WTC11 (cell line): ENCODE measurements at places on chromosomes 5 and 9. TPM values are rescaled to one million over a fixed set of nuclear protein-coding genes. Genes with fewer than 3 reads are reported as not detected.

DNA sequence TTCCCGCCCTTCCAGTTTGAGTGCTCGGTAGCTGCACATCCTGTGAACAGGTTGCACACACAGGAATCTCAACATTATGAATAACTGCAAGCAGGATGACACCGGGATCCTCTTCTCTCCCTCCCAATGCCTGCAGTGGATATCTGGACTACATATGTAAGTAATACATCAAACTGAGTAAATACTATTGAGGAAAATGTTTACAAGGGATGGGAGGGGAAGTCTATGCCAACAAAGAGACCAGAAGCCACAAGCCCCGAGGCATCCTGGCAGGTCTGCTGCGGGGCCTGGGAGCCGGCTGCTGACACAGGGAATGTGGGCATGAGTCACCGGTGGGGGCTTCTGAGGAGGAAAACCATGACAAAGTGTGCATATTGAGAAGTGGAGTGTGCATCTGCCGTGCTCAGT, 8.6 kb upstream of the ANKRD33B start:
- no peak for DNase-seq

- peak; percentile 32 for DNase-seq
Measured at GRCh38 chr9:127629468-127630081, 17.5 kb downstream of the STXBP1 start.

- DNase-seq: peak; percentile 74
Measured at GRCh38 chr5:174323878-174324281, 278.4 kb downstream of the NSG2 start.

DNA sequence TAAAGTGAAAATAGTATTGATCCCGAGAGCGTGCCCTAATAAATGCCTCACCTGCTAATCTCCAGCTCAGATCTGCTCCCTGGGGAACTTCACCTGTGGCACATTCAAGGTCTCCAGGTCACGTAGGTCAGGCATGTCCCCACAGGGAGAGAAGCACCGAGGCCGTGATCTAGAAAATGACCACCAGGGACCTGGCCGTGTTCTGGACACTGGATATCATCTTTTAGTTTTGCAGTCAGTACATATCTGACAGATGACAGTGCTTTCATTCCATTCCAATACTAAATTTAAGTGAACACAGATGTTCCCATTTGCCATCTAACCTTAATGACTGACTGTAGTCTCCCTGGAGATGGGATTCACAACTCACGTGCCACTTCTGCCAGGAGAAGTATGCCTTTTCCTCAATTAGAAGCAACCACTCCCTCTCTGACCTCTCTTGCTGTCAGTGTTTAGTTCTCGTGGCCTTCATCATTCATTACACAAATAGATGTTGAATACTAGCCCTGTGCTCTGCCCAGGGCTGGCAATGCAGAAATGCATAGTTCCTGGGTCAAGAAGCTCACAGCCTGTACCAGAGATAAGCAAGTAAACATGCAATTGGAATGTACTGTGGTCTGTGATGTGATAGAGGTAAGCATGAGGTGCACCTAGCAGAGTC, 276.5 kb downstream of the NTRK2 start:
- DNase-seq: no peak

- DNase-seq: no peak
Measured at GRCh38 chr5:155461304-155461703, 447.7 kb downstream of the KIF4B start.

DNA sequence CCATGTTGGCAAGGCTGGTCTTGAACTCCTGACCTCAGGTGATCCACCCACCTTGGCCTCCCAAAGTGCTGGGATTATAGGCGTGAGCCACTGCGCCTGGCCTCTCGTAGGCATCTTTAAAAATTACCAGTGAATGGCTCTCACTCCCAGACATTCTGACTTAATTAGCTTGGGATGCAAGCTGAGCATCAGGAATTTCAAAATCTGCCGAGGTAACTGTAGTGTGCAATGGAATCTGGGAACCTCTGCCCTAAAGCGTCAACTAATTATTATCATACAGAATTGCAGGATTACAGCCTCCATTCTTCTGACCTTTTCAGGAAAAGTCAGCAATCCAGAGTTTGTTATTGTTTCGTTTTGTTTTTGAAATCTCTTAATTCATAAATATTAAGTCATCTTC, 213.4 kb upstream of the DMAC1 start:
- DNase-seq: no peak

- no peak for DNase-seq
Measured at GRCh38 chr5:1638658-1639400, 115.1 kb upstream of the LPCAT1 start.

DNA sequence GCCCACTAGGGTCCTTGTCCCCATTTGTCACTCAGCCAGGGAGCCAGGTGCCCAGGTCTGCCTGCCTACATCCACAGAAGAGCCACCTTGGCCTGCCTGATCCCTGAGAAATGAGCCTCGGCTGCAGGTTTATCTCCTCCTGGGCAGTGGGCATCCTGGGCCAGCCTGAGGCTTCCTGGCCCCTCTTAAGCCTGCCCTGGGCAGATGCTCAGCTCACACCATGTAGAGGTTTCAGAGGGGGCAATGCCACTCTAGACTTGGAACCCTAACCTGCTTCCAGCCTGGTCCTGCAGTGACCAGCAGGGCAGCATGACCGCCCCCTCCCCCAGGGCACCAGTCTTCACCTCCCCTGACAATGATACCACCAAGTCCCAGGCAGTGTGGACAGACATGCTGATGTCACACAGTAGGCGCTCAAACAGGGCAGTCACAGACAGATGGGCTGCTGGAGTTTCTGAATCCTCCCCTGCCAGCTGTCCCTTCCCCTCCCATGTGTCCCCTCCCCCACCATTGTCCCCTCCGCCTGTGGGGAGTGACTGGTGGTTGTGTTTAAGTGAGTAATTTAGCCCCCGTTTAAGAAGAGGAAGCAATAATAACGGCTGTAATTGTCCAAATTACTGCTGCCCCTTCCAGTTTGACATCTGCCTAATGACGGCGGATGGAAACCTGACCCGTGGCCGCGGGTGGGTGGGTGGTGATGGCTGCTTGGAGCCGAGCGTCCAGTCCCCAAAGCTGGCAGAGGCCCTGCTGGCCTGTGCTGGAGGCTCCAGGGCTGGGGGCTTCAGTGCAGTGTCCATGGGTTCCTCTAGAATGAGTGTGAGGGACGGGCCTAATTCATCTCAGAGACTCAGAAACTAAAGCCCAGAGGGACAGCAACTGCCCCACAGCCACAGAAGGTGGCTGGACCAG, 147.7 kb downstream of the BARX1 start:
- no peak for DNase-seq

GRCh38 chr9:137244486-137245449, 3.7 kb downstream of the TUBB4B start:
- peak; percentile 33 for DNase-seq

- DNase-seq: no peak
Measured at GRCh38 chr9:136861874-136862457, 4.1 kb downstream of the EDF1 start.

GRCh38 chr5:83473346-83474160, 2.0 kb downstream of the VCAN start:
- DNase-seq: peak; percentile 97

DNA sequence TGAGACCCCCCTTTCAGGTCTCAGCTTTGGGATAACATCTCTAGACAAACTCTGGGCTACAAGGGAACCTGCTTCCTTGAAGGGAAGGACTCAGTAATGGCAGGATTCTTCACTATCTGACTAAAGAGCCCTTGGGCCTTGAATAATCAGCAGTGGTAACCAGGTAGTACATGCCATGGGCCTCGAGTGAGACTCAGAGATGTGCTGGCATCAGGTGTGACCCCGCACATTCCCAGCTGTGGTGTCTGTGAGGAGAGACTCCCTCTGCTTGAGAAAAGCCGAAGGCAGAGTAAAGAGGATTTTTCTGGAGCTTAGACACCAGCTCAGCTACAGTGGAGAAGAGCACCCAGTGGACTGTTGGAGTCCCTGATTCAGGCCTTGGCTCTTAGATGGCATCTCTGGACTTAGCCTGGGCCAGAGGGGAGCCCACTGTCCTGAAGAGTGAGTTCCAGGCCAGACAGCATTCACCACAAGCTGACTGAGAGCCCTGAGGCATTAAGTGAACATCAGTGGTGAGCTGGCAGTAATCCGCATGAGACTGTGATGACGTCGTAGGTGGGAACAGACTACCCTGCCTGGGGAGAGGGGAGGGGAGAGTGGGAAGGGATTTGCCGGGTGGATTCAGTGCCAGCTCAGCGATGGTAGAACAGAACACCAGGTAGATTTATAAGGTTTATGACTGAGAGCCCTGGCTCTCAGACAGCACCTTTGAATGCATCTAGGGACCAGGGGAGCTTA, 5.3 kb upstream of the ZNF782 start:
- DNase-seq: no peak

- DNase-seq: no peak
Measured at GRCh38 chr5:39104221-39104620, 30.0 kb upstream of the RICTOR start.

- DNase-seq: no peak
Measured at GRCh38 chr5:101160002-101160401, 256.9 kb upstream of the ST8SIA4 start.

- no peak for DNase-seq
Measured at GRCh38 chr5:116668390-116668789, 93.8 kb upstream of the SEMA6A start.

DNA sequence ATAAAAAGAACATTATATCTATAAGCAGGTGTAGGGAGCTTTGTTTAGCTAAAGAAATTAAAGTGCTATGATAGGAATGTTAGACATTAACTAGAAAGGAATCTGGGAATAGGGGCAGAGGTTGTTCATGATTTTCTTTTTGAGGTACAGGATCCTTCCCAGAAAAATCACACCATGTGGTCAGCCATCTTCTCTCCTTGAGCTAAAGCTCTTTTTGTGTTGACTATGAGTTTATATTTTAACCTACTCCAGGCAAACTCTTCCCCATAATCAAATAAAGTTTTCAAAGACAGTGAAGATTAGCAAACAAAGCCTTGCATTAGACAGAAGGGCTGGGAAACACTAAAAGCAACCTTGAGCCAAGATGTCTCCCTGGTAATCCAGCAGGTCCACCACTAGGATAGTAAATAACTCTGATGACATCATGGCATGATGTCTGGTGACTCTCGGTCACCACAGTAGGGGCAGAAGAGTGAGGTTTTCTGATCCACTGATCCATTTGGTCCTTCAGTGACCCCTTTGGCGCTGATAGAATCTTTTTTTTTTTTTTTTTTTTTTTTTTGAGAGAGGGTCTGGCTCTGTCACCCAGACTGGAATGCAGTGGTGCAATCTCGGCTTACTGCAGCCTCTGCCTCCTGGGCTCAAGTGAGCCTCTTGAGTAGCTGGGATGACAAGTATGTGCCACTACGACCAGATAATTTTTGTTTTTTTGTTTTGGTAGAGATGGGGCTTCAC, 30.6 kb upstream of the IL6ST start:
- no peak for DNase-seq

DNA sequence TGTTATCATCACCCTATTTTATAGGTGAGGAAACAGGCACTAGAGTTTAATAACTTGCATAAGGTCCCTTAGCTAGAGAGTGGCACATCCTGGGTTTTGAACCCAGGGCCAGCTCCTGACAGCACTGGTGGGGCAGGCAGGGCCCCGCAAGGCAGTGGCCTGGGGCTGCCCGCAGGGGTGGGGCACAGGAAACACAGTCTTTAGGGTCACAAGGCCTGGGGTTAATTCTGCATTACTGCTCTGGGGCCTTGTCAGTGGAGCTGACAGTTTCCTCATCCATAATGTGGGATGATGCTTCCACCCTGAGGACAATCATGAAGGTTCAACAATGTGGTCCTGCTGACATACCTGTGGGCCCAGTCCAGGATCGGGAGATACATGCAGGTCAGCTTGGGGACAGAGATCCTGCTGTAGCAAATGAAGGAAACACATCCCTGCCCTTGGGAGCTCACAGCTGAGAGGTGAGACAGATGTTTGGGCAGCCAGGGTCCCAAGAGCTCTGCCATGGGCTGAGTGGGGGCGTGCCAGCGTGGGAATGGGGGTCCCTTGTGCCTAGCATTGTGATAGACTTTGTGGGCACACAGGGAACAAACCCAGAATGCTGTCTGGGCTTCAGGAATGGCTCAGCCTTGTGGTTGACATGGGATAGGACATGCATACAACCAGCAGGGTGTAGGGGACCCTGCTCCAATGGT, 14.7 kb downstream of the FGF18 start:
- no peak for DNase-seq

DNA sequence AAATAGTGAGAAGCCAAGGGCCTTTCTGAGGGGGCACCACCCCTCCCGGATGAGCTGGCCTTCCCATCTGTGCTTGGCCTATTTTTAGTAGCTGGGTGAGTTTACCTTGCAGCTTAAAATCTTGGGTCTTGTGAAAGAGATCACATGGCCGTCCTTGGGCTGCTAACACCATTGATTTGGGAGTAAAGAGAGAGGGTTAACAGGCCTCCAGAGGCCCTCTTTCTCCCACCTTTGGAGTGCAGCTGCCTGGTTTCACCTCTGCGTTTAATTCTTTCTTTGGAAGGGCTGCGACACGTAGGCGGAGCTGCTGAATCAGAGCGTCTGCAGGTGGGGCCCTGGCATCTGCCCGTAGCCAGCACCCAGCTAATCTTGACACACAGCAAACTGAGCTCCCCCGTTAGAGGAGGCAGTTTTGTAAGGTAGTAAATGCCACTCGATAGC, 12.8 kb downstream of the OLFM1 start:
- no peak for DNase-seq

- DNase-seq: peak; percentile 19
Measured at GRCh38 chr9:32703635-32704034, 68.2 kb upstream of the TAF1L start.

DNA sequence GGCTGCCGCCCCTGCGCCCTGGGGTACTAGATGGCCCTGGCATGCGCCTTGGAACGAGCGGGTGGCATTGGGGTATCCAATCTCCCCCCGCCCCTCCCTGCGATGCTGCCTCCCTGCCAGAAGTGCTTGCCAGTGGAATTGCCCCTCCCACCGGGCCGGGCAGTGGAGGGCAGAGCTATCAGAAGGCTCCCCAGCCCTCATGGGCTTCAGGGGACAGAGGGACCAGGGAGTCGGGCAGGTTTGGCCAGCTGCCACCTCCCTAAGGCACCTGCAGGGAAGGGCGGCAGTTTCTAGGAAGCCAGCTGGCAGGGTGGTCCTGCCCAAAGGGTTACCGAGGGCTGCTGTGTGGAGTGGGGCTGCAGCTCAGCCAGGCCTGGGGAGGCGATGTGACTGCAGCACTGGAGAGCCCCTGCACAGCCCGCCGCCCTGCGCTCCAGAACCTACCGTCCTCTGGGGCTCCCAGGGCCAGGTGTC, 52.8 kb upstream of the EGFL7 start:
- no peak for DNase-seq

GRCh38 chr5:44160369-44160768, 228.9 kb downstream of the FGF10 start:
- DNase-seq: no peak

- DNase-seq: no peak
Measured at GRCh38 chr5:148922606-148923005, 96.2 kb downstream of the ADRB2 start.

GRCh38 chr5:14077501-14077900, 65.6 kb upstream of the TRIO start:
- no peak for DNase-seq

The CCL27 gene
- total RNA-seq: 0.68 to 1.0 TPM (median 0.89 TPM) in 3 replicates

The GABRA6 gene
- not detected in 3 replicates for total RNA-seq

The LVRN gene
- 0.13 to 0.32 TPM (median 0.27 TPM) in 3 replicates for total RNA-seq

The SHISAL2B gene
- 11.1 to 15.2 TPM (median 14.8 TPM) in 3 replicates for total RNA-seq

The FAM200C gene
- total RNA-seq: 5.4 to 7.2 TPM (median 6.3 TPM) in 3 replicates

The SCGB3A1 gene
- 0.39 TPM in 1 of 3 replicates, not detected in the others for total RNA-seq

The C8G gene
- total RNA-seq: 0.85 to 1.7 TPM (median 1.5 TPM) in 3 replicates

The BTNL3 gene
- total RNA-seq: not detected in 3 replicates

The RAB3C gene
- total RNA-seq: 13.3 to 22.7 TPM (median 20.4 TPM) in 3 replicates

The GNA14 gene
- total RNA-seq: 20.4 to 26.7 TPM (median 21.0 TPM) in 3 replicates

The ITK gene
- 0.37 to 0.55 TPM (median 0.52 TPM) in 3 replicates for total RNA-seq

The STOM gene
- 29.6 to 32.9 TPM (median 30.1 TPM) in 3 replicates for total RNA-seq

The IFNA13 gene
- total RNA-seq: not detected in 3 replicates

The ADAM19 gene
- 19.2 to 28.6 TPM (median 20.7 TPM) in 3 replicates for total RNA-seq
